ENCODE measurements at places on chromosomes 2 and 18.

DNA sequence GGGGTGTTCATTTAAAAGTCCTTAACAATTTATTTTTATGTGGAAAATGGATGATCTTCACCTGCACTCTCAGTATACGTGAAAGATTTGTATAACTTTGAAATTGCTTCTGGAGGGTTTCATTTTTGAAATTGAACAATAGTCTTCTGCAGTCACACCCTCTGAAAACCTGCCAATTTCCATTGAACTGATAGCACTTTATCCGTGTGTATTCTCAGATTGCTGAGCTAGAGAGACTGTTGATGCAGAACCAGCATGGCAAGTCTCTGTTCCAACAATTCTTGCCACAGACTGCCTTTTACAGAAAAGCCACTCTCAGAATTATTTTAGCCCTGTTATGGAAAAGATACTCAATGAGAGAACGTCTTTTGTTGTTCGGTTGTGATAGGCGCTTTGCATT is 6.6 kb upstream of the GULP1 start:
- no peak for DNase-seq

DNA sequence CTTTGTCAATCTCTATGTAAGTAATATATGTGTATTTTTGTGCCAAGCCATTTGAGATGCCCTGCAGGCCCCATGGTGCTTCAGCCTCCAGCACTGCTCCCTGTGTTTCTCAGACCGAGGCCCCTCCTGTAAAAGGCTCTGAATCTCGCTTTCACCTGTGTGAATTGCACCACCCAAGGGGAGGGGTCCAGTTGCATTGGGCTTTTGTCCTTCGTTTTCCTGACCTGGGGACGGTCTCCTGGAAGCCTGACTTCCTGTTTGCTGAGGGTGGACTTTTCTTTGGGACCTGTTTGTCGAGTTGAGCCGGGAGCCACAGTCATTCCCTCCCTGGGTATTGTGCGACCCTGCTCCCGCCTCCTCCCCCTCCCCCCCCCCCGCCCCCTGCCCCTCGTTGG is 48.9 kb downstream of the AGAP1 start:
- DNase-seq: no peak

- no peak for DNase-seq
Observed at GRCh38 chr2:24853996-24854395, 60.8 kb downstream of the CENPO start.

DNA sequence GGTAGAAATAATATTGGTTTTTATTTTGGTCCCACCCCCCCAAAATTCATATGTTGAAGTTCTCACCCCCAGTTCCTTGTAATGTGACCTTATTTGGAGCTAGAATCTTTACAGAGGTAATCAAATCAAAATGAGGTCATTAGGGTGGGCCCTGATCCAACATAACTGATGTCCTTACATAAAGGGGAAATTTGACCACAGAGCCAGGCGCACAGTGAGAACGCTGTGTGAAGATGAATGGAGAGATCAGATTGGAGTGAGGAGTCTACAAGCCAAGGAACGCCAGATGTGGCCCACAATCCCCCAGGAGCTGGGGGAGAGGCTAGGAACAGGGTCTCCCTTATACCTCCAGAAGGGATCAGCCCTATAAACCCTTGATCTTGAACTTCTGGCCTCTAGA is 31.6 kb upstream of the TRIB2 start:
- DNase-seq: no peak

DNA sequence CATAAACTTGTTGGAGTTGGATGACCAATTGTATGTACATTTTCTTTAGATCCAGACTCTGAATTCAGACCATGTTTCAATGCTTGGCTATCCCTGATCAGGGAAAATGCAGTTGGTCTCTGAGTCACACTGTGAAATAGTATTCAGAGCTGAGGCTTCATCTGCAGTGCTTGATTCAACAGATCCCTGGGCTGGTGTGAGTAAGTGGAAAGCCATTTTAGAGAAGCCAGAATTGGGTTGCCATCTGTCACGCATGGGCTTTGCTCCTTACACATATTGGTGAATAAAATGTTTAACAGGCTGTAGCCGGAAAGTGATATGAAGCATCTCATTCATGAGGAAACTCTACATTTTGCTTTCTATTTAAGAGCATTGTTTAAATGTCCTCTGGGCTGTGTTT is 50.0 kb upstream of the ACYP2 start:
- no peak for DNase-seq

DNA sequence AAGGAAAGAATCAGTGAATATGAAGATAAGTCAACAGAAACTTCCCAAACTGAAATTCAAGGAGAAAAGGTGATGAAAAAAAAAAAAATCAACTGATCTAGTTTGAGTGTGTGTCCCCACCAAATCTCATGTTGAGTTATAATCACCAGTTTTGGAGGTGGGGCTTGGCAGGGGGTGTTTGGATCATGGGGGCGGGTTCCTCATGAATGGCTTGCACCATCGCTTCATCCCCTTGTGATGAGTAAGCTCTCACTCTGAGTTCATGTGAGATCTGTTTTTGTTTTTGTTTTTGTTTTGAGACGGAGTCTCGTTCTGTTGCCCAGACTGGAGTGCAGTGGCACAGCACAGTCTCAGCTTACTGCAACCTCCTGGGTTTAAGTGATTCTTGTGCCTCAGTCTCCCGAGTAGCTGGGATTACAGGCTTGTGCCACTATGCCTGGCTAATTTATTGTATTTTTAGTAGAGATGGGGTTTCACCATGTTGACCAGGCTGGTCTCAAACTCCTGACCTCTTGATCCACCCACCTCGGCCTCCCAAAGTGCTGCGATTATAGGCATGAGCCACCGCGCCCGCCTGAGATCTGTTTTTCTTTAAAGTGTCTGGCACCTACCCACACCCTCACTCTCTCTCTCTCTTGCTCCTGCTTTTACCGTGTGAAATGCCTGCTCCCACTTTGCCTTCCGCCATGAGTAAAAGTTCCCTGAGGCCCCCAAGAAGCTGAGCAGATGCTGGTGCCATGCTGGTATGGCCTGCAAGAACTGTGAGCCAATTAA is 4.0 kb upstream of the SLC66A2 start:
- DNase-seq: no peak

- no peak for DNase-seq
Observed at GRCh38 chr2:171404261-171404660, 29.5 kb downstream of the METTL8 start.

DNA sequence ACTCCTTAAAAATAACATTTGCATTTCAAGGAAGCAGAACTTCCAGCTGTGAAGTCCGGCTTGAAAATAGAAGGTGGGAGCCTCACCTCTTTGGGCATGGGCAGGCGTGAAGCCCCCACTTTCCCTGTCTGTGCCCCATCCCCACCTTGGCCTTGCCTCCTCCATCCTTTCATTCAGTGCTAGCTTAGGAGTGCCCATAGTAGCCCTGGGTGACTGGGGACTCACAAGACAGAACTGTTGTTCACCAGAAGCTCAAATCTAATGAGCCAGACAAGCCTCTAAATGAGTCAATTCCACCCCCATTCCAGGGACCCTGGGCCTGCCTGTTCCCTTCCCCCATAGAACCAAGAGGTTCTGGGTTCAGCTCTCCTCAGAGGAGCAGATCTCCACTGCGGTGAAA is 20.0 kb downstream of the SPATA3 start:
- DNase-seq: no peak

DNA sequence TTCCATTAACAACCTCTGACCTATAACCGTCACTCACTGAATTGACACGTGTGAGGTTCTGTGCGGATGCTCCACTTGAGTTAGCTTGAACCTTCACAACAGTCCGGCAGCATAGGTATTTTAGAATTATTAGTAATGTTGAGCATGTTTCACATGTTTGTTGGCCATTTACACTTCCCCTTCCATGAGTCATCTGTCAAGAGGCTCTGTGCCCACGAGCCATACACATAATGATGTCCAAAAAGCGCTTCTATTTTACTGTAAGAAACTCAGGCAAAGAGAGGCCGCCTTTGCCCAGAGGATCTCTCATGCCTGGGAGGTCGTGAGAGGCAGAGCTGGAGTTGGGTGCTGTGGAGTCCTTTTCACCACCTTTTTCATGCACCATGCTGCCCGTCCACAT is 28.9 kb upstream of the TMEM214 start:
- DNase-seq: no peak

- no peak for DNase-seq
Observed at GRCh38 chr2:30282081-30282480, 50.7 kb downstream of the LBH start.

DNA sequence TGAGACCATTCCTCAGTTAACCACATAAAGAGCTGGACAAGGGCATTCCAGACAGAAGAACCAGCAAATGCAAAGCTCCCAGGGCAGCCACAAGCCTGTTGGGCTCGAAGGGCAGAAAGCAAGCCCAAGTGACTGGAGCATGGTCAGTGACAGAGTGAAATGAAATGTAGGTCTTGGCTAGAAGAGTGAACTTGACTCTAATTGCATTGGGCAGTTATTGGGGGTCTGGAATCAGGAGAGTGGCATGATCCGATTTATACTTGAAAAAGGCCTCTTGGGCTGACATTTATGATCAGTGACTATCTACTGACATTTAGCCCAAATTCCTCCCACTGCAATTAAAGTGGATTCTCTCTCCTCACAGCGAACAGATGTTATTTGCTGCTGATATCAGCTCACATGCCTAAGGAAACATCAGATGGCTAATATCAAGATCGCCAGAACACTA is 152.5 kb upstream of the KLF7 start:
- no peak for DNase-seq

DNA sequence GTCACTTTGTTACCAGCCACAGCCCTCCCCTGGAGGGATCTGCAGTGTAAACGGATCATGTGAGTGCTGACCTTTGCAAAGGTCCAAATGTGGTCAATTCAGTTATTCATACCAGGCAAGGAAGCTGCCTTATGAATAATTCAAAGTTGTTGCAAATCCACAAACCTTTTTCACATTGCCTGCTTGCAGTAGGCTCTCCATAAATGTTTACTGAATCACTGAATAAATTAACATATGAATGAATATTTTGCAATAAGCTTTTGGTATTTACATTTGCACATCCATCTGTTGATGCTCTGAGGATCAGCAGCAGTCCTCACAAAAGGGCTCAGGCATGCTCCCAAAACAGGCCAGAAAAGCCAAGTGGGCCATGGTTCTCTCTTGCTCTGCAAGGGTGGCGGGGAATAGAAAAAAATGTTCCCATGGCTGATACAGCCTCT is 156.8 kb downstream of the VAPA start:
- no peak for DNase-seq

DNA sequence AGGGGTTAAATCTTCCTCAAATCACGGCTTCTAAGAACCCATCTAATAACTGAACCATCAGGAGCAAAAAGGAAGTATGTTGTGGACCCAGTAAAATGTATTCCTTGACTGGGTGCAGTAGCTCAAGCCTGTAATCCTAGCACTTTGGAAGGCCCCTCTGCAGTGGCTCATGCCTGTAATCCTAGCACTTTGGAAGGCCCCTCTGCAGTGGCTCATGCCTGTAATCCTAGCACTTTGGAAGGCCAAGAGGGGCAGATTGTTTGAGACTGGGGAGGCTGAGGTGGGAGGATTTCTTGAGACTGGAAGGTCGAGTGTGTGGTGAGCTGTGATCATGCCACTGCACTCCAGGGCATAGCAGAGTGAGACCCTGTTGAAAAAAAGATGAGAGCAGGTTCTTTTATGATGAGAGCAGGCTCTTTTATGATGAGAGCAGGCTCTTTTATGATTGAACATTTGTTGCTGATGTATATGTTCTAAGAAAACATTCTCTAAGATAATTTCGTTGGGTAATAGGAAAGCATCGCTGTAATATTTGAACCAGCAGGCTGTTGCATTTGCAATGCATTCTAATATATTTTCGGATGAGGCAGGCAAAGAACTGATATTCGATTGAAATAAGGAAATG is 3.5 kb upstream of the PARD6G start:
- DNase-seq: no peak

DNA sequence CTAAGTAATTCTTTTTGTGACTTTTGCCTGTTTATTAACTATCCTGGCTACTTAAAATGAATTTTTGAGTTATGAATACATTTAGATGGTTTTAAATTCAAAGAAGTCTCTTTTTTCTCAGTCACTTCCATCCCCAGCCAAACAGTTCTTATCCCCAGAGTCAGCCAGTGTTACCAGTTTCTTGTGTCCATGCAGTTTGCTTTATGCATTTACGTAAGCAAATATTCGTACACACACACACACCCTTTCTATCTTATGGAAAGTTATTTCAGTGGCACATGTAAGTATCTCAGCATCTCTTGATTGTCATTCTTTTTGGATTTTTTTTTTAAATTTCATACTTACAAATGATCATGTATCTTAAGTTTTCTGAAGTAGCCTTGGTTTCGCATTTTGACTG is 113.2 kb downstream of the NEDD4L start:
- DNase-seq: no peak

- DNase-seq: no peak
Observed at GRCh38 chr18:23354625-23355024, 98.5 kb upstream of the RIOK3 start.

DNA sequence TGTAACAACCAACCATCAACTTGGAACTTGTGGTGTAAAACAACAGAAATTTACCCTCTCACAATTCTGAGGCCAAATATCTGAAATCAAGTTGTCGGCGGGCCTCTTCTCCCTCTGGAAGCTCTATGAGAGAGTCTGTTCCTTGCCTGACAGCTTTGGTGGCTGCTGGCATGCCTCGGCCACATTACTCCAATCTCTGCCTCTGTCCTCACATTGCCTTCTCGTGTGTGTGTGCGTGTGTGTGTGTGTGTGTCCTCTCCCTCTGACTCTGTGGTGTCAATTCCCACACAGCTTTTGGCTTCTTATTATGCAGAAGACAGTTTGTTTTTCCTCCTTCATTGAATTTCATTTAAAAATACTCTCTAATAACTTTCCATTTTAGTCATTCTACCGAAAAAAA is 50.4 kb downstream of the ZDBF2 start:
- no peak for DNase-seq

GRCh38 chr2:201709747-201710146 is 11.3 kb upstream of the MPP4 start:
- DNase-seq: no peak

GRCh38 chr2:75870651-75871137 is 160.0 kb upstream of the GCFC2 start:
- DNase-seq: no peak

DNA sequence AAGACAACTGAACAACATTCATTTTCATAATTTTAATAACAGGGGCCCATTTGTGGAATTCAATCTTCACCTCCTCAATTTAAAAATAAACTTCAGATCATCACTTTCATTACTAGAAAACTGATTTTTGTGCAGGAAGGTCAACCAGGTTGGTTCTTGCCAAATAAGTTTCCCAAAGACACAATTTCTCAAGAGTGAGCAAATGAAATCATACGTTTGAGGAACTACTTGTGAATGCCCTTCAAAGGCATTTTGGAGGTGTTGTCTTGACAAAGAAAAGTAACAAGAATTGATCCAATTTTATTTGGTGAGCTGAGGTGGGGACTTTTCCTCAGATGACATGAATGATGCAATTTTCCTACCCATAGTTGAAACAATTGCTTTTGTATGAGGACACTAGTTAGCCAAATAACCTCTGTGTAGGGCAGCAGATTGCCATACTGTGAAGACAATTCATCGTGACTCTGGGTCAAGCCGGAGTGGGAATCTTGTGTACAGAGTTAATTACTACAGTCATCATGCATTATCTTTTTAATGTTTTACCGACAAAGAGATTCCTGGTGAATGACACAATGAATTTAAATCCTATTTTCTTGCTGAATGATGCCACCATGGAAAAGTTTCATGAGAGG is 121.8 kb downstream of the TGFA start:
- DNase-seq: no peak

Measured in CD4-positive, alpha-beta T cell treated with Interleukin-15 for 4 hours (primary cell).